GM18507 (cell line): ENCODE measurements at places on chromosomes 2 and 18.

DNA sequence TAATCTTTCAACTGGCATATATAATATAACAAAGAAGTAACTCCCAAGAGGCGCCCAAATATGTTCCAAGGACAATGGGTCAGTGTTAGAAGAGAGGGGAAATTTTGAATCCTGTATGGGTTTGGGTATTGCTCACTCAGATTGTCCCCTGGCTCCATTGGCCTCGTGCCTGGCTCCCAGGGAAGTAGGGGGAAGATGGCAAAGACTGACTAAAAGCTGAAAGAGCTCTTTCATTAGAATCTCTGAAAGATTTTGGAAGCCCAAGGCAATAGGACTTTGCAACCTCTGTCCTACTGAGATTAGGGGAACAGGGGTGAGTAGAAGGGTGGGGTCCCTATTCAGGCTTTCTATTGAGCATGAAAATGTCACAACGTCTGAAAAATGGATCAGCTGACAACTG, 1272.8 kb upstream of the ZEB2 start:
- DNase-seq, result no peak

DNA sequence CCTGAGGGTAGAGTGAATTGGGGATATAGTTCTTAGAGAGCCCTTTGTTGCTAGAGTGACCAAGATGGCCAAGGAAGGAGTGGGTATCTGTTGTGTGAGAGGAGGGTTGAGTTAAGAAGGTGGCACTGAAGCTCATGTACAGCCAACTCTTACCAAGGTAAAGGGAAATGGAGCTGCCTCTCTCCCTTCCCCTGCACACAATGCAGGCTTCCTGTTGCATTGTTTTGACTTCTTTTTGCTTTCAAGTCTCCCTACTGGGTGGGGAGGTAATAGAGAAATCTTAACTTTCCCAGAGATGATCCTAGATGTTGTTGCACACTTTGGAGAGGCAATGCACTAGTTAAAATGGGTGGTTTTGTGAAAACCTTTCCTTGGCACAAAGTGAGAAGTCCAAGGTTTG, 23.8 kb downstream of the HOXD1 start:
- no peak for DNase-seq

DNA sequence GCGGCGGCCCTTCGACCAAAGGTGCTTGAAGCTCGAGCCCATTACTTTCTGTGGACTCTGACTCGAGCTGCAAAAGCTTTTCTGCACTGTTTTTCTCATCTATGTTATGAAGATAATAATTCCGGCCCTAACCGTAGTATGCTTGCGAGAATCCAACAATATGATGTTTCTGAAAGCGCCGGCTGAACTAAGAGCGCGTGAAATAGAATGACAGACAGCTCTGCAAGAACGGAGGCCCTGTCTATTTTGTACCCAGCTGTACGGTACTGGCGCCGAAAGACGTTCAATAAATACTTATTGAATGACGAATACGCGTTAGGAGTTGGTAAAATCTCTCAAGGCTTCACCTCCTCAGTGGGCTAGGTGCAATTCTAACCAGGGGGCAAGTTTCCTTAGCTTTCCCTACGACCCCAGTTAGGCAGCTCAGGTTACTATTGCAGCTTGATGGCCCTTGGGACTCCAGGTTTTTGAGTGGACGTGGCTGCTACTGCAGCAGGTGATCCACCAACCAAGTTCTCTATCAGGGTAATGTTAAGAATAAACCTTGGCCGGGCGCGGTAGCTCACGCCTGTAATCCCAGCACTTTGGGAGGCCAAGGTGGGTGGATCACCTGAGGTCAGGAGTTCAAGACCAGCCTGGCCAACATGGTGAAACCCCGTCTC, 570 bp downstream of the SCRN3 start:
- no peak for DNase-seq

GRCh38 chr2:171346723-171347557, 86.8 kb downstream of the METTL8 start:
- no peak for DNase-seq

- DNase-seq, result no peak
Measured at GRCh38 chr2:28430788-28431418, 38.2 kb downstream of the FOSL2 start.

GRCh38 chr2:40844353-40845277, 392.7 kb upstream of the SLC8A1 start:
- no peak for DNase-seq

DNA sequence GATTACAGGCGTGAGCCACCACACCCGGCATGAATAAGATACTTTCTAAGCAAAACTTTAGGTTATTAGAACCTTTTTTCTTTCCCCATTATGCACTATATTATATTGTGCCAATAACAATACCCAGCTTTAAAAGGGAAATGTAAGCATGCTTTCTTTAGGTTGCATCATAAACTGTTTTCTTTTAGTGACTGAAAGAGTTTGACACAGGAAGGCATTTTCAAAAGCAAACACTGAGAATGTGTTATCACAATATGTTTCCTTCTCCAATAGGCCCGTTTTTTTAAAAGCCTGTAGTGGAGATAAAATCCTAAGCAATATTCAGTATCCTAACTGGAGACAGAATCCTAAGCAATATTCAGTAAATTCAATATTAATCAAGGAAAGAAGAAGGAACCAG, 16.7 kb upstream of the EPB41L5 start:
- no peak for DNase-seq

GRCh38 chr2:111225856-111226255, 105.1 kb downstream of the BCL2L11 start:
- DNase-seq, result no peak

GRCh38 chr2:74571058-74571457, 16.5 kb downstream of the DOK1 start:
- DNase-seq, result no peak

- DNase-seq, result no peak
Measured at GRCh38 chr2:68371138-68371537, 6.1 kb downstream of the PLEK start.

DNA sequence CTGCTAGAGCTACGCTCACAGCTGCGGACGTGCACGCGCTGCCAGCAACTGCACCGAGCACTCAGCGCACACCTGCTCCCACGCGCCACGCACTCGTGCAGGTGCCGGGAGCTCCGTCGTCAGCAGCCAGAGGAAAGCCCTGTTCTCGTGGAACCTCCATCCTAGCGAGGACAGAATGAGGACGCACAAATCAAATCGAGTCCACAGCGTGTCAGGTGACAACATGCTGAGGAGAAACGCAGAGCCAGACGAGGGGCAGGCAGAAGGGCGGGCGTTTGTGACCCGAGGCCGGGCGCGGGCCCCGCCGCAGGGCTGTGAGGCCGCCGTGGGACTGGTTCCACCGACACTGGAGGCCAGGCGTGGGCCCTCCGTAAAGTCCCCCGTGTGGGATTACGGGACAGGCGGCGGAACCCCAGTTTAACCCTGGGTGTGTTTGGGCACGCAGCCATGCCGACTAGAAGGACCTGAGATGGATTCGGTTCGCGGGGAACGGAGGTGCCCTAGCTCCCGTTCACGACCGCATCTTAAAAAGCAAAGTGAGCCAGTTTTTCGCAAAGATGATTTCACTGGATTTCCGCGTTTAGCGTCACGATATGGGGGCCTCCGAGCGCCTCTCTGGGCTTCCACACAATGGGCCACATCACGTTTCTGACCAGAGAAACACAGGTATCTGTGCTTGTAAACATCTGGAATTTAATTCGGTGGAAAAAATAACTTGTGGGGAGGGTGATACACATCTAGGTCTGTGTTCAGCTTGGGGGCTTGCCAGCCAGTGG, 26.9 kb upstream of the ALKAL2 start:
- no peak for DNase-seq

DNA sequence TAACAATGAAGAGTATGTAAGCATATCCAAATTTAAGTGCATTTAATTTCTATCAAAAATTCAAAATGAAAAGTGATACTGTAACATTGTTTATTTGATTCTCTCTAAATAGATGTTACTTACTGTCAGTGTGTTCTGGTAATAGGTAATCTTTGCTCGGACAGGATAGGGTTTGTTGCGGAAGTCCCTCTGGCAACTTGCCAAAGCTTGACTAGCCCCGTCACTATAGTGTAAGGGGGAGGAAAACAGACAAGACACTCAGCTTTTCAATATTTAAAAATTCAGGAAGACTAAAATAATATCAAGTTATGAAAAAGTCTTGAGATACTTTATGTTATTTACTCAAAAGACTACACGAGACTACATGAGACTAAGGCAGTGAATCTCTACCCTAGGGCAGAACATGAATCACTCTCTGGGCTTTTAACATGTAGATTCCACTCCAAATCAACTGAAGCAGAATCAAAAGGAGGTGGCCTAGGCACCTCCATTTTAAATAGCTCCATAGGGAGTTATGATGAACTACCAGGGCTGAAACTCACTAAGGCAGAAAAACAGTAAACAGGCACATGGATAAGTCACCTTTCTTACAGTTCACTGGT, 5.9 kb downstream of the LMAN1 start:
- no peak for DNase-seq

DNA sequence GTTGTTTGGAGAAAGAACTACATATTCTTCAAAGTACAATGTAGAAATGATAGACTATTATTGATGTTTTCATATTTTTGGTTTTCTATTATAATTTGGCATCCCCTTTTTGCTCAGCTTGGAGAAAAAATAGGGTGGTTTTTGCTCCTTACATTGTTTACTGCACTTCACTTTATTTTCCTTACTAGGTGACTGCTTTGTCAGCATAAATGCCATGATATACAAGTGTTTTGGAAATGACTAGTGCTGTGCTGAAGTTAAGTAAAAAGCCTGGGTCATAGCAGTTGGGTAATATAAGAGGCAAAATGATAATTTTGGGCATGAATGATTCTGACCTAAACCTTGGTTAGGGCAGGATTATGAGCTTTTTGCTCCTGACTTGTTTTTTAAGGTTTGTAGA, 250.9 kb downstream of the KCNS3 start:
- no peak for DNase-seq

DNA sequence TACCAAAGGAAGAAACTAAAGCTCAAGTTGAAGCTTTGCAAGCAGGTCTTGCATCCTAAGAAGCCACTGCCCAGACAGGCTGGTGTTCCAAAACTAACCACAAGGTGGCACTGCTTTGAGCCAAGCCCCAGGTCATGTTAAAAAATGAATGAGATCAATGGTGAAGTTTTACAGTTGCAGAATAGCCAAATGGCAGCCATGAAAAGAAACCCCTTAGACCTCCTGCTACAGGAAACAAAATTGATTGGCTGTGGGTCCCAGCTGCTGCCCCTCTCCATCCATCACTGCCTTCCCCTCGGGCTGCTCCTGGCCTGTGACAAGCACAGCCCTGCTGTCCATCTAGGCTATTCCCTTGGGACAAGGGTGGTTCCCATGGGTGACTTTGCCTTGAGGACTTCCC, 20.7 kb upstream of the MREG start:
- DNase-seq, result no peak

DNA sequence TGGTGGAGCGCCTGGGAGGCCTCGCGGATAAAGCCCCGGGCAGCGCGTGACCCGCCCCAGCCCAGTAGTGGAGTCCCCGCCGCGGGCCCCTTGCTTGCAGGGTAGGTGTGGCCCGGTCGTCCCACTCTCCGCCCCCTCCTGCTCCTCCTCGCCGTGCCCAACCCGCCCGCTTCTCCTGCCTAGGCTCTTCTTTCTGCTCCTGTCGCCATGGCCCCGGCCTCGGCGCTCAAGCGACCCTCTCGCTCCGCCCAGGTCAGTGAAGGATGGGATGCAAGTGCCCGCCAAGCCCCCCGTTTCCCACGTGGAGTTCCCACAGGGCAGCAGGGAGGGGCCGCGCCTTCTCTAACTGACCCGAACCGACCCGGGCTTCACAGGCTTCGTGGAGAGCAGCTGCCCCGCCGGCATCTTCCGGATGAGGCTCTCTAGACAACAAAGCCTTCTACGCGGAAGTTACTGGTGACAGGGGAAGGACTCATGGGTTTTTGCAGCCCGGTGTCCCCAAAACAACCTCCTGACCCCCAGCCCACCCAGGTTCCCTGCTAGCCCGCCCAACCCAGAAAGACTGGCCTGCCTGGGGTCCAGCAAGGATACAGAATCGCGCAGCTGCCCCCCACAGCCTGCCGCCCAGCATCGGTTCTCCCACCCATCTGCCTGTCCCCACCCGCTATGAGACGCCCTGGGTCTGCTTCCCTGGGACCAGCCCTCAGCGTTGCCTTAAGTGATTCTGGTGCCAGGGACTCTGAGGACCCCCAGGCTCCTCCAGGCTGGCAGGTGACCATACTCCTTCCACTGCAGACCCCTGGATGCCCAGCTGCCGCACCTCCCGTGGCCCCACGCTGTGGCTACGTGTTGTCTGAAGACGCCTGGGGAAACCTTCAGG, 32.8 kb downstream of the TTC32 start:
- peak; percentile 35 for DNase-seq

GRCh38 chr2:37156071-37156856, 516 bp downstream of the EIF2AK2 start:
- no peak for DNase-seq

DNA sequence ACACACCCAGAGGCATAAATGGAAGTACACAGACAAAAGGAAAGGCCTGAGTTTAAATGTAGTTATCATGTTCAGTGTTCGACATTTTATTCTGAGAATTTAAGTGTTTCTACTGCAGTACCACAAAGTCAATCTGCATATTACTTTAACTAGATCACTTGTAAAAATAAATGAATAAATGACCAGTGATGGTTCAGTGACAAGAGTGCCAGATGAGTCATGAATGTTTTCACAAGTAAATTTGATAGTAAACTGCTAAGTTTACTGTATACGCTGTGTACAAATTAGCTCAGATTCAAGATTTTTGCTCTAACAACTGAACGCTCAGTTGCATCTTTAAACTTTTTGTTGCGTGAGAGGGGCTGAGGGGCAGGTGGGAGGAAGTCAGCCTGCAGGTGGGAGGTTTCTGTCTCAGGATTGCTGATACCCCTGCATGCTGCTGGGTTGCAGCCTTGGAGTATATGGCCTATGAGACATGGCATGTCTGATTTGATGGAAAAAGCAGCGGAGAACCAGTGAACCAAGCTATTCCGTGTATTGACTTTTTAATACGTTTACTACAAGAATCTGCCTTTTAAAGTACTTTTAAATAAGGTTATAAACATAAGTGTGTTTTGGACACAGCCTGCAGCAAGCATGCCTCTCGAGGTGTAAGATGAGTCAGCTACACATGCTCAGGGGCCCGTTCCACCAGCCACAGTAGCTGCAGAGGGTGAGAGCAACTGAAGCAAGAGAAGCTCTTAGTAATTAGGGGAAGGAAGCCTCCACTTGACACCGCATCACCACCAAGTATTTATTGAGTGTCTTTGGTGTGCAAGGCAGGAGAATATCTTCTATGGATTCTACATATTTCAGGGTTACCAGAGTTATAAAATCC, 245.1 kb downstream of the NEDD4L start:
- DNase-seq, result peak; percentile 17

DNA sequence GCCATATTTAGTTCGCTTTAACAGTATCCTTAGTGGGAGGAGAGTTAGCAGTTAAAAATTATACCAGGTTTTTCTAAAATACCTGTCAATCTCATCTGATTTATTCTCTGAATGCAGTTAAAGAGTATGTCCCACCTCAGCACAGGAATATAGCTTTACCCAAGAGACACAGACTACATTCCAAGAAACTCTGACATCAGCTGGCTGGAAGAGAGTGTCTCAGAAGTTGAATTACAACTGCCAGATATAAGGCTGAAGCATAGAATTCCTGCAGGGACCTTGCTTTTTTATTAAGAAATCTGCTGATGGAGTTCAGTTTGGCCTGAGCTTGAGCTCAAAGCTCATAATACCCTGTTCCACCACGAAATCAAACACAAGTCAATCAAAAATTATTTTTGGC, 25.4 kb upstream of the CNTNAP5 start:
- DNase-seq, result no peak
